ENCODE measurements at places on chromosomes 13 and 19.

DNA sequence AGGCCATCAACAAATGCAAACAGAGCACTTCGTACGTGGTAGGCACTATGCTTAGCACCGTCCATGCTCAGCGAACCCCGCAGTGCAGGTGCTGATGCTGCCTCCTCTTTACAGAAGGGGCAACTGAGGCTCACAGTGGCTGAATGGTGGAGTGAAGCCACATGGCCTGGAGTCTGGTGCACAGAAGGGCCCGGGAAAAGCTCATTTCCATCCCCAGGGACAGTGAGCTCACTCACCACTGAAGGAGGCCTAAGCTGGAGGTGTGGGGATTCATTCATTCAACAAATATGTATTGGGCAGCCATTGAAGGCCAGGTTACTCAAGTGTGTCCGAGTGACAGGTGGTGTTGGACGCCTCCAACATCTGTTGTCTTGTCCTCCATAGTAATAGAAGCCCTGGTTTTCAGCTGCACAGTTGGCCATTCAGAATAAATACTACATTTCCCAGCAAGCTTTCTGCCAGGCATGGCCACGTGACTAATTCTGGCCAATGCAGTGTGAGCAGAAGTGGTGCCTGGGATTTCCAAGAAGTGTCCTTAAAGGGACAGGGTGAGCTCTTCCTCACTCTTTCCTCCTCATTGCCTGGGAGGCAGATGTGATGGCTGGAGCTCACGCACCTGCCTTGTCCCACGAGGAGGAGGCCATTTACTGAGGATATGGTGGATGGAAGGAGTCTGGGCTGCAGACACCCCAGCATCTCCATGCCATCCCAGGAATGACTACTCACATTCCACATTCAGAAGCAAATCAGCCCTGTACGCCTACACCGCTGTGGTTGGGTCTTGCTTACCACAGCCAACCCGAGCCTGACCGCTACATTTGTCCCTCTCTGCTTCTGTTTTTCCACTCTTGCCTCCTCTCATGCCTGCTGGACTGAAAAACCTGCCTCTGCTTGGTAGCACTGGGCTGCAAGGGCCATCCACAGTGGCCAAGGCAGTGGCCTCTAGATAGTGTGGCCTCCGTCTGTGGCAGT, 2.3 kb upstream of the ZNRF4 start:
- DNase-seq: peak; percentile 41

DNA sequence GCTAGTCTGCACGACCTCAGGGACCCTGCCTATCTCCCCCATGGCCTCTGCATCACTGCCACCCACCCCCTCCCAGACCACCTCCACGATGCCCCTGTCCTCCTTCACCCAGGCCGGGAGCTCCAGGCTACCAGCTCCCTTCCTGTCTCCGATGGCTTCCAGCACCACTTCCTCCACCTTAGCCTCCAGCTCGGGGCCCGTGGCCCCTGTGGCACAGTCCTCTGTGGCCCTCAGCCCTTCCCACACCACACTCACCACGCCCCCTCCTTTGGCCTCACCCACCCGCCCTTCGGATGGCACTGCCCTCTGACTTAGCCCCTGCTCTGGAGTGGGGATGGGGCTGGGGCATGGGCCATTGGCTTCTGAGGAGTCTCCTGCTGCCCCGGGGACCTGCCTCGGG, 7.2 kb downstream of the PALM3 start:
- DNase-seq: no peak

DNA sequence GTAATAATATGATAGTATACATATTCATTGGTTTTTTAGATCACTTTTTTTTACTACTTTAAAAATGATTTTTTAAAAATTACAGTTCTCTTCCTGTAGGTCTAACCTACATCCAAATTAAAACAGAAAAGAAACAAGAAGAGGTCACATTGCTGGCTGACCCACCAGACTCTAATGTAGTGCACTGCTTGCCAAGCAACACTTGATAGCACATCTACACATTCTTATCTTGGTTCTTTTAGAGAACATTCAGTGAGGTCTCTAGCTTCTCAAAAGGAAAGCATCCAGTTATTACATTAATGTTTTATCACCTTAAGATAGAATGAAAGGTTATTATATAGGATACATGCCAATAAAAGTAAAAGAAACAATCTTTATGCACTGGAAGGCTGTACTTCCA, 35.6 kb downstream of the NDFIP2 start:
- no peak for DNase-seq

- DNase-seq: peak; percentile 94
Observed at GRCh38 chr19:19203012-19203856, at the start of gene NR2C2AP. NR2C2AP (minus strand) TSS chr19:19203414; CDS start chr19:19203060, 354 bp downstream.

GRCh38 chr13:75327135-75327510, 154.8 kb downstream of the TBC1D4 start:
- DNase-seq: no peak

- peak; percentile 96 for DNase-seq
Observed at GRCh38 chr13:111031531-111031961, 83.6 kb upstream of the ARHGEF7 start.

GRCh38 chr13:31207661-31208552, 8.1 kb downstream of the B3GLCT start:
- peak; percentile 73 for DNase-seq

GRCh38 chr13:73107481-73107880, 48.7 kb downstream of the KLF5 start:
- DNase-seq: no peak

- DNase-seq: no peak
Observed at GRCh38 chr13:113143466-113144254, 14.8 kb upstream of the PROZ start.

- DNase-seq: no peak
Observed at GRCh38 chr19:3098141-3098514, 4.0 kb downstream of the GNA11 start.

GRCh38 chr19:33510462-33511194, 11.0 kb downstream of the PEPD start:
- no peak for DNase-seq

DNA sequence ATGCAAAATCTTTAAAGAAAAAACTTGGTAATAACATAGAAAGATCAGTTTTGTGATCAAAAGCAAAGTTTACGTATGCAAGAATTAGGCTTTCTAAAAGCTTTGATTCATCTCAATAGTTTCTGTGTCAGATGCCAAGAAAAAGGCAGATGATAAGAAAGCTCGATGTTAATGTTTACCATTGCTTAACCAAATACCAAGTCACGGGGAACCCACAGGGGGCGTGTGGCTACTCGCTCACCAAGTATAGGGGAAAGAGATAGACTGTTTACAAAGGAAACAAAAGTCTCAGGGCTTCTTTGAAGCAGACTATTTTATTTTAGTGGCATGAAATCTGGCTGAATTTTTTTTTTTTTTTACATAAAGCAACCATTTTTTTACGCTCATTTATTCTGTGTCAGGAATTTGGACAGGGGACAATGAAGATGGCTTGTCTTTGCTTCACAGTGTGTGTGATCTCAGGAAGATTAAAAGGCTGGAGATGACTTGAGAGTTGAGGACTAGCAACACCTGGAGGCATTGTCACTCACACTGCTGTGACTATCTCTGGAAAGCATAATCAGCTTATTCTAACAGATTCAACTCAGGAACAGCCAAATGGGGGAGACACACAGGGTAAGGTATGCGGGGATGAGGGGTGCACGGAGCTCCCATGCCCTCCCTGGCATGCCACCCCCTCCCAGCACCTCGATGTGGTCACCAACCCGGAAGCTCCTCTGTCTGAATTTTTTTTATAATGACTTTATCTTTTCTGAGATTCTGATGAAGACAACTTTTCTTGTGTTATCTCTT, 24.9 kb downstream of the RCBTB1 start:
- DNase-seq: peak; percentile 1
